HEK293T (cell line): ENCODE measurements at places on chromosomes 11 and 22.

DNA sequence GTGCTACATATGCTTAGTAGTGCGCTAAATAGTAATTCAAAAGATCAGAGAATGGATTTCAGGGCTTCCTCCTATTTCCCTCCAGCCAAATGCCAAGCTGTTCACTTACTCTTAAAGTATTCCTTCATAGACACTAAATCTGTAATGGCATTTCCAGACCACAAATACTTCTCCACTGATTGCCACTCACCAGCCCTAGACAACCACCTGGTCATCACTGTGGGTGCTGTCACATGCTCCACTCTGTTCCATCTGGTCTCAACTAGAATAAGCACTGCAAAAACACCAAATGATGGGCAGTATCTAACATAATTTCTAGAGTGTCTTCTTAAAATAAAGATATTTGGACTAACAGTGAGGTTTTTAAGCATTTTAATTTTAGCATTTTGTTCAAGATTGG lies 341.3 kb downstream of the AASDHPPT start:
- no peak for DNase-seq

- no peak for DNase-seq
Measured at GRCh38 chr11:27934830-27935145, 173.2 kb downstream of the KIF18A start.

DNA sequence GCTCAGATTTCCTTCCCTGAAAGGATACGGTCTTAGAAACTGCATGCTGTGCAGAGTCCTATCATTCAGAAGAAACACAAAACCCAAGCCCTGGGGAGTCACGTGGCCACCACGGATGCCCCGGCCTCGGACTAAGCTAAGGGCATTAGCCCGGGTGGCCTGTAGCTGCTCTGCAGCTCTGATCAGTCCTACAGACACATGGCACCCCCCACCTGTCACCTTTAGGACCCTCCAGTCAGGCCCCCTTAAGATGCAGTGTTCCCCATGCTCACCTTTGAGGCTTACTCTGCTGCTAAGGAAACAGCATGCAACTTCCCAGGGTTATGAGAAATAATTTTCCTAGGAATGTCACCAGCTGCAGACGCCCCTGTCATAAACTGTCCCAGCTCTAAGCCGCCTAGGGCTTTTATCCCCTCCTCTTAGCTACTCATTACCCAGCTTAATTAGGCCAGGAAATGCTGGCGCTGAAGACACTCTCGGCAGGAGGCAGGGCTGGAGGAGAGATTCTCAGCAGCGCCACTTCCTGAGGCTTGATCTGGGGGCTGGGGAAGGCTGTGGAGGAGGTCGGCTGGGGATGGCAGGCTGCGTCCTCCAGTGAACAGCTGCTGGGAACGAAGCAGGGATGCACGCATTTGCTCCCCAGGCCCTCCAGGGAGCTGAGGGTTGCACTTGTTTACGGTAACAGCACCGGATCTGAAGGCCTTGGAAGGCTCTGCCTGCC lies 47.2 kb upstream of the ADA2 start:
- peak; percentile 36 for DNase-seq

DNA sequence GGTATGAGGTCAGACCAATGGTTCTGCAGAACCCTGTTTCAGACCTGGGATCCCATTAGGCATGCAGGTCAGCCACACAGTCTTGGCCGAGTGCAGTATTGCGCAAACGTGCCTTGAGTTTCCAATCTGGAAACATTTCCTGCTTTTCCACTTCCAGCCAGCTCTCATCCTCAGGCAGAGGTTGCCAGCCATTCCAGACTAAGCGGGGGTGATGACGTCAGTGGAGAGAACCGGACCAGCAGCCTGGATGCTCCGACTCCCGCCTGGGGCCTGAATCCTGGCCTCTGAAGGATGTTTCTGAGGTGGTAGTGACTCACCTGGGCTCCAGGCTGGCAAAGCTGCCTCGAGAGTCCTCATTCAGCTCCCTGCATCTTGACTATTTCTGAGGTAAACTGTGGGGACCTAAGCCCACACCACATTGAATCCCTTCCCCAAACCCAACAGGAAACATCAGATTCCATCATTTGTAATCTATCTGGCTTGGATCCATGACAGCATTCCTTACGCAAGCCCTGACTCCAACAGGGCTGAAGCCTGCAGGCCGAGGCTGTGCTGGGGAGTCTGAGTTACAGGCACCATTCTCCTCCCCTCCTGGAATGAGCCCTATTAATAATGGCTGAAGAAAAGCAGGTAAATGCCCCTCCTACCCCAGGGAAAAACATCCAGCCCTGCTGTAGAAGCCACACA lies 83.0 kb downstream of the ABTB2 start:
- no peak for DNase-seq

- DNase-seq = no peak
Measured at GRCh38 chr11:69686452-69686851, 11.3 kb upstream of the LTO1 start.

GRCh38 chr11:102971766-102972165 lies 16.2 kb upstream of the MMP13 start:
- no peak for DNase-seq

GRCh38 chr22:47697861-47698260 lies 935.4 kb downstream of the TBC1D22A start:
- DNase-seq = no peak

DNA sequence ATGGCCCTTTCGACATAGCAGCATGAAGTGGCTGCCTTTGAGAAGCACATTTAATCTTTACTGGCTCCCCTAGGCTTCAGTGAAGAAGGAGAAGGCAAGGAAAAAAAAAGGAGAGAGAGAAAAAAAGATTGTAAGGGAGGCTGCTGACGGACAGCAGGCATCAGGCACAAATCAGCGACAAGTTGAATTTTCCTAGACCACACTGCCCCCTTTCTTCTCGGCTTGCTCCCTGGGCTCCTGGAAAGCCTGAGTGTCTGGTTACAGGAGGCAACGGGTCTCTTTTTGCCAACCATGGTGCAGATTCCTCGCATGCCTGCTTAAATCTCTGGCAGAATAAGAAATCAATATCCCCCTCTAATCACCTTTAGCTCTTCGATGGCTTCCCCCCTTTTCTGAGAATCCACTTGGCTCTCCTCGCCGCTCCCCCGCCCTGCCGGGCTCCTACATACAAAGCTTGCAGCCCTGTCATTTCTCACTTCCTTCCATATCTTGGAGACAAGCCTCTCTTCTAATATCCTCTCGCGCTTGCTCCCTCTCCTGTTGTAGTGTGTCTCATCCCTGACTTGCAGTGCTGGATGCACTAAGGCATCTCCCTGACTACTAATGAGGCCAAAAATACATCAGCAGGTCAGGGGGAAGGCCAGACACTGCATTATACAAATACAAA lies 14.3 kb downstream of the BLID start:
- DNase-seq = peak; percentile 35

GRCh38 chr22:50302564-50302963 lies 4.9 kb downstream of the PLXNB2 start:
- DNase-seq = no peak

- DNase-seq = no peak
Measured at GRCh38 chr11:113667801-113668200, 38.3 kb downstream of the TMPRSS5 start.
